ENCODE measurements at places on chromosomes 13 and 19.

DNA sequence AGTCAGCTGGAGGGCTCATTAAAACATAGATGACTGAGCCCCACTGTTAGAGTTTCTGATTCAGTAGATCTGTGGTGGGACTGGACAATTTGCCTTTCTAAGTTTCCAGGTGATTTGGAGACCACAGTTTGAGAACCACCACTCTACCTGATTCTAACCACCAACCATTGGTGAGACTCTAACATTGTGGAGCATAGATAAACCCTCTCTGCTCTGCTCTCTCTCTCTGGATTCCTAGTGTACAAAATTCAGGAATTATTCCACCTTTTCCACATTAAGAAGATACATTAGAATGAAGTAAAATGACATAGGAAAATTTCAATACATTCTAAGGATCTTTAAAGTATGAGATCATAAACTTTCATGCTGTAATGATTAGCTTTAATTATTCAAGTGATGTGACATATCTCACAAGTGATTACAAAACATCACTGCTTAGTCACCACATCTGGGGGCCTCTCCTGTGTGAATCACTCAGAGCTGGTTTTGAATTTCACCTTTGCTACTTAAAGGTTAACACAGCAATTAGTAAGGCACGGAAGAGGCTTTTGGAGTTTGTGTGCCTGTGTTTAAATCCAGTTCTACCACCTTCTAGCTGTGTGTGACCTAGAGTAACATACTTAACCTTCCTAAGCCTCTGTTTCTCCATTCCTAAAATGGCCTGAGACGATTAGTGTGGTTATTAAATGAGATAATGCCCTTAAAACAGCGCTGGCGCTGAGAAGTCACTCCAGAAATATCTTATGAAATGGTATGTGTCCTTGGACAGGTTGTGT is 78.5 kb upstream of the NBEA start:
- DNase-seq = no peak

- peak; percentile 82 for DNase-seq
Measured at GRCh38 chr19:55640043-55640576, 692 bp upstream of the ZNF580 start.

DNA sequence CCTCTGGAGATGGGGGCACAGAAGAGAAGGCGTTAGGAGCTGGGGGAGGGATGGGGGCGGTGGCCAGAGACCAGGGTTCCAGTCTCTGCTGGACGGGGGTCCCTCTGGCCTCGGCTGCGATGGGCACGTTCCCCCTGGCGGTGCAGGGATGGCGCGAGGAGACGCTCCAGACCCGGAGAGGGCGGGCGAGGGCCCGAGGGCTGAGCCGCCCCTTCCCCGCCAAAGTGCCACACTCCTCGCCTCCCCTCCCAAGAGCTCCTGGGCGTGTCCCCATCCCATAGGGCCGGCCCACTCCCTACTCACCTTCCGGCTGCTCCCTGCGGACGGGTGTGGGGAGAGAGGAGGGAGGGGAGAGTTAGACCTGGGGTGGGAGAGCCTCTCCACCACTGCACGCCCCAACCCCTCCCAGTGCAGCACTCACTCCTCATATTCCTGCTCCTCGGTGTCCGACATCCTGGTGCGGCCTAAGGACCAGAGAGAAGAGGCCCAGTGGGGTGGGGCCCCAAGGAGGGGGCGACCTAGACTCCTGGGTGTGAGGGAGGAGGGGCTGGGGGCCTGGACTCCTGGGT is 2.2 kb downstream of the TNNT1 start:
- no peak for DNase-seq

- no peak for DNase-seq
Measured at GRCh38 chr19:13066226-13066625, 36.4 kb downstream of the LYL1 start.

DNA sequence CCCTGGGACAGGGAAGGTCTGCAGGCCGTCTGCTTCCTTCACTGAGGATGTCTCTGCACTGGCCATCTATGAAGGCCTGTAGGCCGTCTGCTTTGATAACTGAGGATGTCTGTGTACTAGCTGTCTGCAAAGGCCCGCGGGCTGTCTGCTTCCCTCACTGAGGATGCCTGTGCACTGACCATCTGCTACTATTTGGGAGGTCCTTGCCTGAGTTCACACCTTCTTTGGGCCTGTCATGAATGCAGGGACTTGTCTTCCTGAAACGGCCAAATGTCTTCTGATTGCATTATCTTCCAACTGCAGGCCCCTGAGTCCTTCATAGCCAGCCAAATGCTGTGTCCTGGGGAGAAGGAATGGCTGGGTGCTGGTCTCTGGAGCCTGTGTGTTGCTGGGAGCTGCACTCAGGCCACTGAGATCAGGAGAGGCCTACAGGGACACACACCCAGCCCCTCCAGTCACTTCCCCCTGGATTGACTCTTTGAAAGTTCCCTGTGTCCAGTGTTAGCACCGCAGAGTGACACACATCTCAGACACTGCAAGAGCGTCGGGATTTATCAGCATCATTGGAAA is 72.9 kb downstream of the TEX29 start:
- DNase-seq = no peak

- DNase-seq = no peak
Measured at GRCh38 chr19:54684527-54684926, 21.7 kb downstream of the LILRB4 start.

GRCh38 chr19:57978586-57979289 is 4.4 kb upstream of the C19orf18 start:
- DNase-seq = no peak

DNA sequence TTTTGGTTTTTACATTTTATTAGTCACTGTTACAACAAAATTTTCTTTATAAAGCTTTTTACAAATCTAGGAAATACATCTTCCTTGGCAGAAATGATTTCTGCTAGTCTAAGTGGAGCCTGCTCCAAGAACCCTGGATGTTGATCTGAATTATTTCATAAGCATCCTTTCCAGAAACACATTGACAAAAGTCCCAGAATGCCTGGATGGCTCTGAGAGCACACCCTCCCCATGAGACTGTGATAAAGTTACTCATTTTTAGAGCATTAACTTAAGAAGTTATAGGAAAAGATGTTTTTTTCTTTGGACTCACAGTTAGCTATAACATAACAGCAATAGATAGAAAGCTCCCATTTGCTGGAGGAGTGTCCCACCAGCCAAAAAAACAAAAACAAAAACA is 559.6 kb upstream of the SPRY2 start:
- DNase-seq = no peak

- DNase-seq = no peak
Measured at GRCh38 chr13:88592105-88592504, 920.9 kb downstream of the SLITRK5 start.

DNA sequence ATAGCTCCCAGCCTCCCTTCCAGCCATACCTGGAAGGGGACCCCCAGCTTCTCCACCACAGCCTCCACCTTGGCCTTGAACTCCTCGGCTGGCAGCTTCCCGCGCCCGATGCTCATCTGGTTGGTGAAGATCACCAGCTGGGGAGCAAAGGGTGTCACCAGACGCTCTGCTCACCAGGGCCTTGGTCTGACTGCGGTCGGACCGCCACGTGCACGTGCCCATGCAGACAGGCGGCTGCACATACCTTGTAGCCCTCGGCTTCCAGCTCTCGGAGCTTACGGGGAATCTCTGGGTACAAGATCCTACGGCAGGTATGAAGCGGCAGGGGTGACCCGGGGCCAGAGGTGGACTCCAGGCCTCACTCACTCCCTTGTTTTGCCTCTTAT is 3.4 kb downstream of the PNKP start:
- no peak for DNase-seq

- no peak for DNase-seq
Measured at GRCh38 chr19:2345076-2345475, 15.0 kb upstream of the TMPRSS9 start.

- DNase-seq = no peak
Measured at GRCh38 chr19:52991484-52991883, 22.2 kb upstream of the ERVV-1 start.

DNA sequence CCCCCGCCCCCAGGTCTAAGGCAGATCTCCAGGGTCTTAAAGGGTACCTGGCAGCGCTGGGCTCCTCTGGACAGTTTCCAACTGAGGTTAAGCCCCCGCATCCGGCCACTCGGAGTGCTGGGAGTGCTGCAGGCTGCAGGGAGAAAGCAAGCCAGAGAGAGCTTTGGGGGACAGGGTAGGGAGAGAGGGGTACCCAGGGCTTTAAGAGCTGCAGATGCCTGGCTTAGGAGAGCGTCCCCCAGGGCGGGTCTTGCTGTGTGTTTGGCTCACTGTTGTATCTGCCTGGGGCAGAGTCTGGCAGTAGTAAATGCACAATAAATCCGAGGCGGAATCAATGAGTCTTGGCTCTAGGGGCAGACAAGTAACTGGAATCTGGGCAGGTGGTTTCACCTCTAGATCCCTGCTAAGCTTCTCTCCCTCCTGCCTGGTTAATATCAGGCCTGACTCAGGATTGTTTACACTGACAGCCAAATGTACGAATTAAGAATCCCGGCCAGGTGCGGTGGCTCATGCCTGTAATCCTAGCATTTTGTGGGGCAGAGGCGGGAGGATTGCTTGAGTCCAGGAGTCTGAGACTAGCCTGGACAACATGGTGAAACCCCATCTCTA is 798 bp upstream of the COX6B2 start:
- DNase-seq = peak; percentile 10

GRCh38 chr13:27383104-27383921 is 41.1 kb upstream of the GTF3A start:
- DNase-seq = no peak

GRCh38 chr13:31274390-31274789 is 74.6 kb downstream of the B3GLCT start:
- DNase-seq = no peak

GRCh38 chr13:33606692-33607091 is 211.3 kb upstream of the RFC3 start:
- no peak for DNase-seq

GRCh38 chr19:4453232-4454179 is 4.1 kb downstream of the UBXN6 start:
- no peak for DNase-seq

DNA sequence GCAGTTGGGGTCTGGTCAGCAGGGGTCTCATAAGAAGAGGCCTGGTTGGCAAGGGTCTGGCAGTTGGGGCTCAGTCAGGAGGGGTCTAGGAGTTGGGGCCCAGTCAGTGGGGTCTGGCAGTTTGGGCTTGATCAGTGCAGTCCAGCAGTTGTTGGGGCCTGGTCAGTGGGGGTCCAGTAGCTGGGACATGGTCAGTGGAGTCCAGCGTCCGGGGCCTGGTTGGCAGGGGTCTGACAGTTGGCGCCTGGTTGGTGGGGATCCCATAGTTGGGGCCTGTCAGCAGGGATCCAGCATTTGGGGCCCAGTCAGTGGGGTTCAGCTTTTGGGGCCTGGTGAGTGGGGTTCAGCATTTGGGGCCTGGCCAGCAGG is 60.5 kb upstream of the TPM4 start:
- no peak for DNase-seq

GRCh38 chr13:113474179-113474578 is 16.3 kb downstream of the DCUN1D2 start:
- DNase-seq = no peak
